ENCODE measurements at places on chromosomes 3 and 15.

DNA sequence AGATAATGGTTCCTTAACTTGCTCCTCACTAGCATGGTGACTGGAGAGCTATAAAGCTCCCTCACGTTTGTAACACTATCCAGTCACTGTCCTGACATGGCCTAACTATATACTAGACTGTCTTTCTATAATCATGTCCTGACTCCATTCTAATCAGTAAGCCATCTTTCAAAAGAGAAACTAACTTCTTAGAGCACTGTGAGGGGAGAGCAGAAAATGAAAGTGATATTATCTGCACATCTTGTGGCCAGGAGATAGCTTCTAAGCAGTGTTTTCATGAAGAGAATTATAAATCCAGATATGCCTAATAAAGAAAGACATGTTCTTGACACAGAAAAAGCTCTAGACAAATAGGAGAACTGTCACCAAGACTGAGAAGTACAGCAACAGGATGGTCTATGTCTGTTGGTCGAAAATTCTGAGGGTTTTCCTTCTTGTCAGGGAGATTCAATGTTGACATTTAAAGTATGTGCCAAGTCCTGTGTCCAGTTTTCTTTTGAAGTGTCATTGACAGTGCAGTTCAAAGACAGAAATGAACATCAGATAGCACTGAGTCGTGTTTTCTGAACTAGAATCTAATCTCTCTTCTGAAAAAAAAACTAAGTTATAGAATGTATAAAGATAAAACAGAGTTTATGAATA lies 230.6 kb upstream of the PEX5L start:
- DNase-seq = no peak

DNA sequence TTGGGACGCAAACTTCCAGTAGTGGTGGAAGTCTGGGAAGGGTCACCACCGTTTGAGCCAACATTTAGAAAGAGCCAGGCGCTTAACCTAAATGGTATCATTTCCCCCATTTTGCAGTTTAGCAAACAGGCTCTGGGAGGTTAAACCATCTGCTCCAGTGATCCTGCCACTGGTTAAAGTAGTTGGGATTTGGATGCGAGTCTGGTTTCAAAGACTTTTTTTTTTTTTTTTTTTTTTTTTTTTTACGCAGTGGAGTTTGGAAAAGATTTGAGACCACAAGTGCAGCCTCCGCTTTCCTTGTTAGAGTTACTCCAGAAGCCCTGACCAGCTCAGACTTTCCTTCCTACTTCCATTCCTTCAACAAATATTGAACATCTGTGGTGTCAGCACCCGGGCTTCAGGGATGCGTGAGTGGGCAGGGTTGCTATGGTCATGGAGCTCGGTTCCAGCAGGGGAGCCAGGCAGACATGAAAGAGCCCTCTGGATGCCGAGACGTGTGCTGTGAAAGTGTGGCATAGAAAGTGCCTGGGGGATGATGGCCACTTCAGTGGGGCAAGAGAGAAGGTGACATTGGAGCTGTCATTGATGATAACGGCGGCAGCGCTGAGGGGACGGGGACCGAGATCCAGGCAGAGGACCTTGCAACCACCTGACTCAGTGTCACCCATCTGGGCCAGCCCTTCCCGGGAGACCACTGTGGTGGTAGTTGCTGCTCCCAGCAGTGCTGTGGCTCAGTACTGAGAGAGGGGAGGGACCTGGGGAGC lies 1.1 kb upstream of the RNU6-1 start:
- peak; percentile 50 for DNase-seq

DNA sequence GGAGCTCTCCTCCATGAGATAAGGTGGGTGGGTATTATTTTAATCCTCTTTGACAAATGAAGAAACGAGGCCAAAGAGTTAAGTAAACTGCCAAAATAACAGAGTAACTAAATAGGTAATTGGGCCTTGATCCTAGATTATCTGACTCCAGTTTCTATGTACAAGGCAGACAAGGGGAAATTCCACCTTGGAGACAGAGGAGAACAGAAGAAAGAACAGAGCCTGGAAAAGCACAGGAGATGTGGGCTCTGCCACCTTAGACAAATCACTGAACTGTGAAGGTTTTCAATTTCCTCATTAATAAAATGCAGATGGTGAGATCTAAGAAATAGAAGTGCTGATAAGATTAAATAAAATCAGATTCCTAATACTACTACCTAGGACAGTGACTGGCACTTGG lies 310.2 kb upstream of the TLE3 start:
- DNase-seq = no peak

DNA sequence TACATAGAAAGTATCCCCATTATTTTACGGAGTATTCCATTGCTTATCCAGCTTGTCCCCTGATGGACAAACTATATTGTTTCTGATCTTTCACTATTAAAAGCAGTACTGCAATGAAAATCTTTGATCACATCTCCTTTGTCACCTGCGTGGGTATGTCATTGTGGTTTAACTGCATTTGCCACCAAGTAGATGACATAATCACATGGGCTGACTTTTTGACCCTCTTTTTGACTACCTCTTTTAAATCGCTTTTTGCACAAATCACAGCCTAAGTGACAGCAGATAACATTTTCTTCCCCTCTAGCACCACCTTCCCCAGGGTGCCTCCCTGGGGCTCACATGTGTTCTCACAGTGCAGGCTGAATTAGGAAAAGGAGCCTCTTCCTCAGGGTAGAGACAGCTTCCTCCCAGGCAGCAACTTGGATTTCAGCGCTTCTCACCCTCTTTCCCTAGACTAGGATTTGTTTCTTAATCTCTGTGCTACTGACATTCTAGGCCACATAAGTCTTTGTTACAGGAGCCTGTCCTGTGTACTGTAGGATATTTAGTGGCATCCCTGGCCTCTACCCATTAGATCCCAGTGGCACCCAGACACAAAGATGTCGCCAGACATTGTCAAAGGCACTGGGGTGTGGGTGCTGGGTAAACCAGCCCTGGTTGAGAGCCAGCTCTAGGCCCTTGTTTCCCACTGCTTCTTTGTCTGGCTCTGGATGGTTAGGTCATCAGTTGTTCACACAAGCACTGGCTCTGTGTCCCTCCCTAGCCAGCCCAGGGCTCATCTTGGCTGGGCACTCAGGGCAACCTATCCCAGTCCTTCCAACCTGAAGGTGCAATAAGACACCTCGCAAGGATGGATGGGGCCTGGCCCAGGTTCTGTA lies 1.3 kb upstream of the RBP1 start:
- DNase-seq = no peak

GRCh38 chr3:165770781-165771180 lies 66.4 kb downstream of the BCHE start:
- DNase-seq = no peak

- DNase-seq = no peak
These were observed 222.2 kb upstream of the BHLHE40 start for GRCh38 chr3:4756855-4757574.
